ENCODE measurements at places on chromosomes 2 and 18.

GRCh38 chr18:44153981-44154380 is 526.7 kb upstream of the SETBP1 start:
- no peak for DNase-seq

GRCh38 chr2:68388772-68389171 is 23.7 kb downstream of the PLEK start:
- no peak for DNase-seq

DNA sequence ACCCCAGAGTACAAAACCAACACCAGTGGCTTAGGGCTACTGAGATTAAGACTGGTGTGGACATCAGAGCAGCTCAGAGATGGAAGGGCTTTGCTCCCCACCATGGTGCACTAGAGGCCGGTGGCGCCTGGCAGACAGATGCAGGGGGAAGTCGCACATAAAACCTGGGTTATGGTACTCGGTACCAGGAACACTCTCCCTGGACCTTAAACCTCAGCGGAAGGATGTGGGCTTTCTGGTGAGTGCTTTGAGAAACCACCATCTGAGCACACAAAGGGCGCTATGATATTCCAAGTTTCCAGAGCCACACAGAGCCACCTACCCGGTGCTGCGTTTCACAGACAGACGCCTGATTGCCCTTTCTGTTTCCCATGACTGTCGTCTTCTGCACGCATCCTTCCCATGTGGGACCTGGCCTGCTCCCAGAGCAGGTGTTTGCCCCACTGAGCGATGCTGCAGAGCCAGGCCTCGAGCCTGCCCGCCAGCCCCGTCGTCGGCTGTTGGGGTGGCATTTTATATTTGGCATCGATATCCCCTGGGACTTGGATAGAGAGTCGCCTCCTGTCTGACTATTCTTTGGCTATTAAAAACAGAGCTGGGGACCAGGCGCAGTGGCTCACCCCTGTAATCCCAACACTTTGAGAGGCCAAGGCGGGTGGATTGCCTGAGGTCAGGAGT is 89.5 kb upstream of the ODC1 start:
- DNase-seq = no peak

GRCh38 chr2:132975193-132976105 is 305.4 kb upstream of the LYPD1 start:
- DNase-seq = no peak

Data from stimulated activated CD8-positive, alpha-beta memory T cell treated with anti-CD3 and anti-CD28 coated beads, Interleukin-12 subunit alpha, Interleukin-12 subunit beta, amount 100 ng/mL, for 1 hour (primary cell).